ENCODE measurements at places on chromosomes 12 and 14. TPM values are rescaled to one million over a fixed set of nuclear protein-coding genes. Genes with fewer than 3 reads are reported as not detected.

GRCh38 chr14:62138593-62138992, 376.4 kb downstream of the SNAPC1 start:
- no peak for DNase-seq

- DNase-seq = peak; percentile 4
Measured at GRCh38 chr12:46585854-46586621, 213.5 kb upstream of the SLC38A2 start.

DNA sequence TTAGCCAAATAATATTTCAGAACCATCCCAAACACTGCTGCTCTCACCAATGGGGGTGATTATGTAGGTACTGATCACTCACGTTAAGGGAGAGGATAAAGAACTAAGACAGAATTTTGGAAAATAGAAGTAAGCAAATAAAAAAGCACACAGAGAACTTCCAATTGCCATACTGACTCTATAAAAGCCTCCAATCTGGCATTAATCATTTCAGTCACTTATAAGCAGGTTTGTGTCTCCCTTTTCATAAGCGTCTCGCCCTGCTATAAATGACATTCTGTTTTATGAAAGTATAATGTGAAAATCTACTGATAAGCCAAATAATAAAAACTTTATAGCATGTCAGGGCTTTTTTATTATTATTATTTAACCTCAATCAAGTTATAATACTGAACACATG, 435.2 kb downstream of the ETNK1 start:
- no peak for DNase-seq

DNA sequence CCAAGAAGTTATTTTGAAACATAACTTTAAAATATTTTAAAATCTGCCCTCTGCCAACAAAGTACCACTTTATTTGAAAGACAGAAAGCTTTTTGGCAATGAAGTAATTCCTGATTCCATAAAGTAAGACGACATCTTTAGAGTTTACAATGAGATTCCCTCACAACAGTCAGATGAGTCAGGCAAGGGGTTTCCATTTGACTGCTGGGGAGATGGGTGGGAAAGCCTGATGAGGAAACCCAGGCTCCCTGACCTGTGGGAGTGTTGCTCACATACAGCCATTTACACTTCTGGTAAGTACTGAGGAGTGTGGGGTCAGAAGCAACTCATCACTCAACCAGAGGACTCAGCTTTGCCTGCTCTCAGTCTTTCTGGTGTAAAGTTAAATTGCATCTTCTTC, 10.2 kb downstream of the KITLG start:
- no peak for DNase-seq

Gene BCL2L14
- total RNA-seq = 0.67 TPM

Gene TSHR
- total RNA-seq = 0.13 TPM

Gene AKT1
- total RNA-seq = 72.4 TPM

Gene TMEM63C
- 1.1 TPM for total RNA-seq

Data from T-helper 17 cell (primary cell).